ENCODE measurements at places on chromosomes 4 and X. TPM values are rescaled to one million over a fixed set of nuclear protein-coding genes. Genes with fewer than 3 reads are reported as not detected.

DNA sequence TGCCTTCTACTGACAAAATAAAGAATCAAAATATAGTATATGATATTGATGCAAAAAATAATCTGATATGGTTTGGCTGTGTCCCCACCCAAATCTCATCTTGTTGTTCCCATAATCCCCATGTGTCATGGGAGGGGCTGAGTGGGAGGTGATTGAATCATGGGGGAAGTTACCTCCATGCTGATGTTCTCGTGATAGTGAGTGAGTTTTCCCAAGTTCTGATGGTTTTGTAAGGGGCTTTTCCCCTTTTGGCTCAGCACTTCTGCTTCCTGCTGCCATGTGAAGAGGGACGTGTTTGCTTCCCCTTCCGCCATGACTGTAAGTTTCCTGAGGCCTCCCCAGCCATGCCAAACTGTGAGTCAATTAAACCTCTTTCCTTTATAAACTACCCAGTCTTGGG lies 70.2 kb downstream of the TMEM165 start:
- H3K27me3 ChIP-seq = no peaks in the 10 kb centered on the region
- H3K36me3 ChIP-seq = peaks cover 2% of the 10 kb centered on the region
- no peaks in the 10 kb centered on the region for H3K4me1 ChIP-seq

GRCh38 chr4:109207061-109207460 lies 95.4 kb downstream of the COL25A1 start:
- no peak overlapping the region for H3K4me3 ChIP-seq
- no peaks in the 10 kb centered on the region for H3K27me3 ChIP-seq
- no peaks in the 10 kb centered on the region for H3K4me1 ChIP-seq
- no peak for DNase-seq
- no peaks in the 10 kb centered on the region for H3K36me3 ChIP-seq

DNA sequence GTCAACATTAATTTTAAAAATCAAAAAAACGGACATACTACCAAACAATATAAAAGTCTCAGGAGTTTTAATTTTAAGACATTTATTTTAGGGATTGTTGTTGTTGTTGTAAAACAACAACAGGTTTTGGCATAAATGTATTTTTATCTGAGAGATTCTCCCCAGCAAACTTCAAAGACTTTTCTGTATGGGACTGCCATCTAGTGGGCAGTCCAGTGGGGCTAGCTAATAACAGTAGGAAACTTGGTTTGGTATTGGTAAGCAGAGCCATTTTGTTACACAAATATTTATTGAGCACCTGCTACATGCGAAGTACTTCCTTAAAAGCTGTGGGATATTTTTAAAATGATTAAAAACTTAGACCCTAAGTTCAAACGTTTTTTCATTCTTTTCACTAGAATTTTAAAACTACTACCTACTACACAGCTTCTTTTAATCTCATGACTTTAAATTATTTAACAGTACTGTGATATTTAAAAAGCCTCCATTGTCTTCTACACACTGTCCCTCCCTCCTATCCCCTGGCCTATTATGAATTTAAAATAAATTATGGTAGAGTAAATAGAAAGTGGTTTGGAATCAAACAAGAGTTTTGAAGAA lies 1028.4 kb upstream of the INTU start:
- H3K4me3 ChIP-seq = no peak overlapping the region
- H3K27me3 ChIP-seq = no peaks in the 10 kb centered on the region
- no peaks in the 10 kb centered on the region for H3K4me1 ChIP-seq
- no peak overlapping the region for H3K27ac ChIP-seq
- DNase-seq = no peak

Gene BEX1
- total RNA-seq = 57.4 TPM

DNA sequence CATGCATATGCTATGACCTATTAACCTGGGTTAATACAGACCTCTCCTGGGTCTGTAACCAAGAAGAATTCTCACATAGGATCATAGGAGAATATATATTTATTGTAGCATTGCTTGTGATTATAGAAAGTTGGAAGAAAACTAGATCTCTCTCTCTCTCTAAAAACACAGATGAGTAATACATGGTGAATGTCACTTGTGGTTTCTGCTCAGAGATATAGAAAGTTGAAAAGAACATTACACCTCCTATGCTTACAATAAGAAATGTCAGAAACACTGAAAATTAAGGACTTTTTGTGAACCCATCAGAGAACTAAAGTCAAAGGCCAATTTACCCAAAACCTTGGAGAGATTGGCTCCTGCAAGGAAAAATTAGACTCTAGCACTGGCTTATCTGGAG lies 1389.5 kb downstream of the FAM133A start:
- no peak for DNase-seq
- H3K36me3 ChIP-seq = no peaks in the 10 kb centered on the region
- no peak overlapping the region for H3K27ac ChIP-seq
- H3K4me1 ChIP-seq = no peaks in the 10 kb centered on the region
- no peak overlapping the region for H3K4me3 ChIP-seq

DNA sequence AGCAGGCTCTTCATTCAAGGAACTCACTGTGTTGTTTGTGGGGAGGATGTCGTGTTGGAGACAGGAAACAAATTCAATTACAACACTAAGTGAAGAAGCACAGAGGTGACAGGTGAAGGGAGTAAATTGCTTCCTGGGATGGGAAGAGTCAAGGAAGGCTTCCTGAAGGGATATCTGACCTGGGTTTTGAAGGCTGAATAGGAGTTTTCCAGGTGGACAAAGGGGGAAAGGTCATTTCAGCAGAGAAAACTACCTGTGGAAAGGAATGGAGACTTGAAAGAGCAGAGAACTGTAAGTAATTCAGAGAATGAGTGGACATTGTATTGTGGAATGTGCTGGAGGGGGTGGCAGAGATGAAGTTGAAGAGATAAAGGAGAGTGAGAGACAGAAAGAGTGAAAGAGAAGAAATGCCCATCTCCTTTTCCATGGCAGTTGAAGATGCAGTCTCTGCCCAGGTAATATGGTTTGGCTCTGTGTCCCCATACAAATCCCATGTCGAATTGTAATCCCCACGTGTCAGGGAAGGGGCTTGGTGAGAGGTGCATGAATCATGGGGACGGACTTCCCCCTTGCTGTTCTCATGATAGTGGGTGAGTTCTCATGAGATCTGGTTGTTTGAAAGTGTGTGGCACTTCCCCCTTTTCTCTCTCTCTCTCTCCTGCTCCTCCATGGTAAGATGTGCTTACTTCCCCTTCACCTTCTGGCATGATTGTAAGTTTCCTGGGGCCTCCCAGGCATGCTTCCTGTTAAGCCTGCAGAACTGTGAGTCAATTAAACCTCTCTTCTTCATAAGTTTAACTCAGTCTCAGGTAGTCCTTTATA lies 205.7 kb upstream of the BCOR start:
- no peak overlapping the region for H3K27ac ChIP-seq
- H3K4me1 ChIP-seq = no peaks in the 10 kb centered on the region
- no peaks in the 10 kb centered on the region for H3K36me3 ChIP-seq
- no peaks in the 10 kb centered on the region for H3K27me3 ChIP-seq
- no peak for DNase-seq

Gene PRR32
- not detected for total RNA-seq

Gene TEX13B
- not detected for total RNA-seq

Gene PNMA3
- 0.26 TPM for total RNA-seq

Gene TRIM60
- not detected for total RNA-seq

GRCh38 chr4:68498413-68499007 lies 51.2 kb downstream of the TMPRSS11E start:
- no peak overlapping the region for H3K4me3 ChIP-seq
- DNase-seq = peak; percentile 76
- peak overlapping the region; percentile 3 for H3K27ac ChIP-seq
- no peaks in the 10 kb centered on the region for H3K27me3 ChIP-seq

DNA sequence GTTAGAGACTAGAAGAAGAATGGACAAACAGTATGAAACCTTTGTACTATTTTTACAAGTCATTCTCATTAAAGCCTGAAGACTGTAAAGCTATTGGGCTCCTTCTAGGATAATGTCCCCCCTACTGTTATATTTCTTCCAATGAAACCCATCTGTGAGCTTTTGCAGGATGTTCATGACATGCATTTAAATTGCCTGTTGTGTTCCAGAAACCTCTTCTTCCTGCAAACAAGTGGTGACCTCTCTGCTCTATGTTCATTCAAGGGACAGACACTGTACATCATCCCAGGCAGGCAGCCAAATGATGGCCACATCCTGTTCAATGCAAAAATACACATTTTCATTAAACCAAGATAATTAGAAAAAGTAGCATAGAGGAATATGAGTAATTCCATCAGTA lies 128.0 kb downstream of the C4orf33 start:
- no peaks in the 10 kb centered on the region for H3K36me3 ChIP-seq
- H3K27ac ChIP-seq = no peak overlapping the region
- H3K4me3 ChIP-seq = no peak overlapping the region
- no peaks in the 10 kb centered on the region for H3K4me1 ChIP-seq
- no peak for DNase-seq
- no peaks in the 10 kb centered on the region for H3K27me3 ChIP-seq

Gene VSIG1
- 2.6 TPM for total RNA-seq

- H3K4me1 ChIP-seq = no peaks in the 10 kb centered on the region
- H3K36me3 ChIP-seq = no peaks in the 10 kb centered on the region
- H3K4me3 ChIP-seq = no peak overlapping the region
- no peaks in the 10 kb centered on the region for H3K27me3 ChIP-seq
- no peak for DNase-seq
Measured at GRCh38 chrX:80022363-80023031, 7.9 kb downstream of the TBX22 start.

DNA sequence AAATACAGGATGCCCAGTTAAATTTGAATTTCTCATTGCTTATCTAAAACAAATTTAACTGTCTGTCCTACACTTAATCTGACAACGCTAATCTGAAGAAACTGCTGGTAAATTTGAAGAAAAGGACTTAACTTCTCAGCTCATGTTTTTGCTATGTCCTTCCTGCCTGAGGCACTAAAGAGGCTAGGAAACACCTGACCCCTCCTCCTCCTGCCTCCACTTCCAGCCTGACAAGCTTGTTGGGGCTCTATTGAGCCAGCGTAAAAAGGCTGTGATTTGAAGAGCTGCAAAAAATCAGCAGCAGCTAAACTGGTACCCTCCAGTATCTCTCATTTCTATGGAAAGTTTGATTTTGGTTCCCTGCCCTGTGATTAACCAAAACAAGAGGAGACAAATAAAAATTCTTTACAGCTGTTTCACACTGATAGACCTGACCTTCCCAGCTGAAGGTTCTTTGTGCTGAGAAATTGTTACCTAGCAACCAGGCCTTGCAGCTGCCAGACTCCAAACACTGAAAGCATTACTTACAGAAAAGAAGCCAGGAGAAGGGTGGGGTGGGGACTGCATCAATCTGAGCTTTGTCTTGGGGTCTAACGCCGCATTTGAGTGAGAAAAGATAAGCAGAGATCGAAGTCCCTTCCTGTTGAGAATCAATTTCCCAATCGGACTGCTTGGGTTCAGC lies 35.0 kb downstream of the DCX start:
- no peak overlapping the region for H3K4me3 ChIP-seq
- no peak overlapping the region for H3K27ac ChIP-seq
- no peaks in the 10 kb centered on the region for H3K27me3 ChIP-seq
- H3K4me1 ChIP-seq = no peaks in the 10 kb centered on the region
- peak; percentile 23 for DNase-seq

Gene GPR82
- total RNA-seq = not detected

DNA sequence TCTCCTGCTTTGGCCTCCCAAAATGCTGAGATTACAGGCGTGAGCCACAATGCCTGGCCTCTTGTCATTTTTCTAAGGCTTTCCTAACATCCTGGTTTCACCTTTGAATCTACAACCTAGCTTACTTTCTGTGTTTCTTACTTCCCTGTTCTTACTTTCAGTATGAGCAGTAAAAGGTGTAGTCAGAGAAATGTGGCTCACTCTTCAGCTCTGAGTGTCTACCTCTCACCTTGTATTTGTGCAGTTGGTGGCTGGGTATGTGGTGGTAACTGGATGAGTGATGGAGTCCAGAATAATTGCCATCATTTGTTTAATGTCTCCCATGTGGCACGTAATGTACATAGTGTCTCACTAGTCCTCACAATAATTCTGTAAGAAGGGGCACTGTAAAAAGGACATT lies 19.1 kb upstream of the CXCL11 start:
- no peak for DNase-seq
- H3K27me3 ChIP-seq = no peaks in the 10 kb centered on the region
- peaks cover 16% of the 10 kb centered on the region for H3K4me1 ChIP-seq
- H3K36me3 ChIP-seq = no peaks in the 10 kb centered on the region

Gene CSAG2
- not detected for total RNA-seq

Gene BTC
- total RNA-seq = 1.8 TPM

DNA sequence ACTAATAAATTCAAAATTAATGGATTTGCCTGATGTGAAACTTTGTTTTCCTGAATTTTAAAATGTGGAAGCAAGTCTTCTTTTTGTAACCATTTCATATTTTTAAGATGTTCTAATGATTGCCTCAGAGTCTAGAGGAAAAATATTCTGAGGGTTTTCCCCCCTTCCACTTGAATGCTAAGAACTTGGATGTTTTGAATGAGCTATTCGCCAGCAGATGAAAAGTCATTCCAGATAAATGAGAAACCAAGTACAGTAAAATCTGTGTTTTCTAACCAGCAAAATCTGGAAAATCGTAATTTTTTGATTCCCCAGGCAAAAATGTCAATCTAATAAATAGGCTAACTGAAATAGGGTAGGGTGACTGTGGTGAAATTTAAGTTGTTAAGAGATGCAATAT lies 45.6 kb downstream of the SLIT2 start:
- H3K4me3 ChIP-seq = no peak overlapping the region
- no peaks in the 10 kb centered on the region for H3K36me3 ChIP-seq
- H3K4me1 ChIP-seq = no peaks in the 10 kb centered on the region
- H3K27ac ChIP-seq = no peak overlapping the region
- DNase-seq = no peak

GRCh38 chr4:150150629-150151062 lies 72.4 kb downstream of the DCLK2 start:
- H3K4me1 ChIP-seq = no peaks in the 10 kb centered on the region
- H3K27ac ChIP-seq = no peak overlapping the region
- no peaks in the 10 kb centered on the region for H3K27me3 ChIP-seq
- no peak for DNase-seq
- no peak overlapping the region for H3K4me3 ChIP-seq

DNA sequence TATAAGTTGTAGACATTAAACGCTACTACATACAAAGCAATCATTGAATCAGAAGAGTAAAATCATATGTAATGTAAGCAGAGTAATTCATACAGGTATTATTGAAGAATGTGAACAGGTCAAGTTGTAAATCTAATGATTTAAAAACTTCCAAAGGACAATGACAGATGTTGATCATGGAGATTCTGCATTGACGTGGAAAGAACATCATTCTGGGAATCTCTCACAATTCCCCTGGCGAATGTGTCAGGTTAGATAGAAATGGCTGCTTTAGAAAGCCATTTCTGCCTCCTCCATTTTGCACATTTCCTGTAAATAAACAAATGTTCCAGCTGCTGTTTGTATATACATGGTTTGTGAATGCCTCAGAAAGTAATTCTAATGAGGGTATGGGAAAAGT lies 719.4 kb downstream of the ADGRL3 start:
- H3K27me3 ChIP-seq = no peaks in the 10 kb centered on the region
- no peak overlapping the region for H3K27ac ChIP-seq
- DNase-seq = no peak
- H3K4me3 ChIP-seq = no peak overlapping the region
- no peaks in the 10 kb centered on the region for H3K36me3 ChIP-seq

- no peak overlapping the region for H3K4me3 ChIP-seq
- no peaks in the 10 kb centered on the region for H3K27me3 ChIP-seq
- no peaks in the 10 kb centered on the region for H3K36me3 ChIP-seq
- no peaks in the 10 kb centered on the region for H3K4me1 ChIP-seq
- no peak for DNase-seq
Measured at GRCh38 chr4:36142504-36142903, 101.8 kb downstream of the ARAP2 start.

Data from body of pancreas (tissue), 4 donors.